ENCODE measurements at places on chromosomes 5 and 9.

GRCh38 chr5:128338649-128339048, 199.4 kb downstream of the FBN2 start:
- no peak for DNase-seq

DNA sequence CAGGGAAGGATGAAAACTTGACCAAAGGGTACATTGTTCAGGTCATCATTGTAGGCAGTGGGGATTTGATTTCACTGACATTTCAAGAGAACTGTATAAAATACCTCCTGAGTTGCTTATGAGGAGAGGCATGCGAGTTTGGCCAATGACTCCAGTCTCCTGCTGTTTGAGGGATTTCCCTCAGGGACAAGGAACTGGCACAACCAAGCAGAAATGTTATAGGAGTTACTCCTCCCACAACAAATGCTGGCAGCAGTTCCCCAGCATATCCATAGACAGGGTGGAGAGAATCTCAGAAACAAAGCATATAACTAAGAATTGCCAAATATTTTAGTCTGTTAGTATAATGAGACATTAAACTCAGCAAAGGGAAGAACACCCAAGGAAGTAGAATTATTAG, 47.2 kb upstream of the FBXL7 start:
- no peak for DNase-seq

GRCh38 chr9:77879437-77879943, 152.1 kb downstream of the GNAQ start:
- no peak for DNase-seq

GRCh38 chr5:30574761-30575160, 618.7 kb upstream of the CDH6 start:
- no peak for DNase-seq

- DNase-seq, result no peak
These were observed 4.5 kb downstream of the ROR2 start for GRCh38 chr9:91945277-91946085.

DNA sequence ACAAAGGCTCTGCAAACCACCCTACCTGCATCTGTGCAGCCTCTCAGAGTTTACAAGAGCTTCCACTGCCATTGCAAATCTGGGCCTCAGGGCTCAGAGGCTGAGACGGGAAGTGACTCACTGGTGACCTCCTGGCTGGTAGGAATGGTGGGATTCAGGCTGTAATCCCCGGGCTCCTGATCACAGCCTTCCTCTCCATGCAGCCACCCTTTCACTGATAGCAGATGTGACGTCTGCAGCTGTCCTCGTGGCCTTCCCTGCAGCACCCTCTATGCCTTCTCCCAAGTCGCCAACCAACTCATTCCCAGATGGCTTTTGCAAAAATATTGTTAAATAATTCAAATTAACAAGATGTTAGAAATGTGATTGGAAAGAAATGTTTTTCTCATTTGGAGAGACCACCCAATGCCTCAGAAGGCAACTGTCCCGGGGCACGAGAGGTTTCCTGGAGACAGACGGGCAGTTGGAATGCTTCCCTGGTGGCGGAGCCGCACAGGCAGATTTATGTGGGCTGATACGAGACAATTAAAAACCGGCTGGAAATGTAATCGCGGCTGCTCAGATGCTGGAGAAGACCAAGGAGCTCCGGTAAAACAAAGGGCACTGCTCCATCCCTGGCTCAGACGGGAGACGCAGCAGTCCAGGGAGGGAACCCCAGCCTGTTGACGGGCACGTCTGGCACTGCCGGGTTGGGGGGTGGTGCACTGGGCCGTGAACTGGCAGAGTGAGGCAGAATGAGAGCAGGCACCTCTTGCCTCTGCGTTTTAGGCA, 34.4 kb upstream of the SLC25A51 start:
- no peak for DNase-seq

- DNase-seq, result no peak
These were observed 69.0 kb downstream of the MTAP start for GRCh38 chr9:21871256-21871975.

GRCh38 chr9:2047144-2047671, 32.1 kb downstream of the SMARCA2 start:
- no peak for DNase-seq

Measured in activated naive CD4-positive, alpha-beta T cell treated with anti-CD3 and anti-CD28 coated beads for 36 hours (primary cell).